ENCODE measurements at places on chromosomes 6 and 20. TPM values are rescaled to one million over a fixed set of nuclear protein-coding genes. Genes with fewer than 3 reads are reported as not detected.

The ZFP57 gene
- 3.2 TPM for total RNA-seq

The PXT1 gene
- not detected for total RNA-seq

The UNC93A gene
- not detected for total RNA-seq

The MRPL18 gene
- 46.2 TPM for total RNA-seq

The C4A gene
- 162 TPM for total RNA-seq

The TRAPPC3L gene
- total RNA-seq: not detected

- no peak for DNase-seq
- H3K27ac ChIP-seq: no peak overlapping the region
- H3K36me3 ChIP-seq: peaks cover 10% of the 10 kb centered on the region
- no peak overlapping the region for H3K4me3 ChIP-seq
- H3K4me1 ChIP-seq: peaks cover 7% of the 10 kb centered on the region
- H3K27me3 ChIP-seq: no peaks in the 10 kb centered on the region
Observed at GRCh38 chr20:34940081-34940481, 15.5 kb downstream of the GSS start.

- no peaks in the 10 kb centered on the region for H3K36me3 ChIP-seq
- H3K27ac ChIP-seq: no peak overlapping the region
- no peak overlapping the region for H3K4me3 ChIP-seq
- H3K4me1 ChIP-seq: peaks cover 79% of the 10 kb centered on the region
- H3K27me3 ChIP-seq: no peaks in the 10 kb centered on the region
Observed at GRCh38 chr6:108675226-108676200, 114.8 kb downstream of the FOXO3 start.

DNA sequence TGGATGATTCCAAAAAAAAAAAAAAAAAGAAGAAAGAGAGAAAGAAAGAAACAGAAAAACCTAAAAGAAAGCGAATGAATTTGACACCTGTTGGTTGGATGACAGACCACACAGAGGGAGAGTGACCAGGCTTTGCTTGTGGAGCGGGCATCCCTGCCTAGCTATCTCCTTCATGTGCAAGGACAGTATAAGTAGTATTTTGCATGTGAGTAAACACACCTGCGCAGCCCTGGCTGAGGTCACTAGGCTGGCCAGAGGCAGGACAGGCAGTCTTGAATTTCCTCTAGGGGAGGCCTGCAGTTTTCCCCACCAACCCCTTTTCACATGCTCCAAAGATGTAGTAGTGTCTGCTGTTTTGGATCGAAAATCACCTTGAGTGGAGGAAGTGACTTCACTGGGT, 126.4 kb downstream of the CCDC170 start:
- DNase-seq: no peak
- H3K27me3 ChIP-seq: no peaks in the 10 kb centered on the region
- no peaks in the 10 kb centered on the region for H3K36me3 ChIP-seq

DNA sequence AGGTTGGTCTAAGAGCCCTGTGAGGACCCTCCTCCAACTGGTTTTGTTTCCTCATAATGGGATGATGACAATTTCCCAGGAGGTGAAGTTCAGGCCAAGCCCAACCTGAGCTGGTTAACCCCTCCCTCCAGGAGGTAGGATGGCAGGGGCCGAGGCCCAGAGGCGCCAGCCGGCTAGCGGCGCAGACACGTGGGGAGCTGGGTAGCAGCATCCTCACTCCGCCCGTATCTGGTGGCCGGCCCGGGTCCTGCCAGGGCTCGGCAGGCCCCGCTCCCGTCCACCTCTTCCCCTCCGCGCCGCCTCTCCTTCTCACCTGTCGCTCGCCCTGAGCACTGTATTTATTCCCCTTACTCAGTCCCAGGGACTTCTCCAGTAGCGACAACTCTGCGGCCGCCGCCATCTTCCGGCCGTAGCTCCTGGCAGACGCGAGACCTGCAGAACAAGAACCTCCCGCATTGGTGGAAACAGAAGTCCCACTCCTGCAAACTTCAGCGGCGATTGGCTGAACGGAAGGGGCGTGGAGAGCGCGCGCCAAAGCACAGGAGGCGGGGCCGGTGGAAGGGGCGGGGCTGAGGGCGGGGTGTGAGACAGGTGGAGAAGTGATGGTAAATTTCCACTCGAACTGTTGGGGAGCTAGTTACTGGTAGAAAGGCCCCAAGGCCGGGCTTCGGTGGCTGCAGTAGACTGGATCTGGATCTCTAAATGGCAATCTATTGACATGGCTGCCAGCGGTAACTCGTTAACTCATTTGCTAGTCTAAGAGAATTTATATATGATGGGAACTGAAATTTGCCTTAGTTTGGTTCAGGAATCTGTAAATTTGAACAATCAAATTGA, at the start of gene EEF1E1:
Gene EEF1E1 (minus strand): TSS at position 427 of the 837 bp plus-strand sequence. CDS start 27 bp downstream, at position 400.
- H3K4me3 ChIP-seq: peak within 1 kb of the TSS; percentile 83
- peak within 1 kb of the TSS; percentile 28 for H3K27ac ChIP-seq
- peaks cover 3% of the 10 kb centered on the region for H3K4me1 ChIP-seq
- H3K36me3 ChIP-seq: no peaks in the 10 kb centered on the region

DNA sequence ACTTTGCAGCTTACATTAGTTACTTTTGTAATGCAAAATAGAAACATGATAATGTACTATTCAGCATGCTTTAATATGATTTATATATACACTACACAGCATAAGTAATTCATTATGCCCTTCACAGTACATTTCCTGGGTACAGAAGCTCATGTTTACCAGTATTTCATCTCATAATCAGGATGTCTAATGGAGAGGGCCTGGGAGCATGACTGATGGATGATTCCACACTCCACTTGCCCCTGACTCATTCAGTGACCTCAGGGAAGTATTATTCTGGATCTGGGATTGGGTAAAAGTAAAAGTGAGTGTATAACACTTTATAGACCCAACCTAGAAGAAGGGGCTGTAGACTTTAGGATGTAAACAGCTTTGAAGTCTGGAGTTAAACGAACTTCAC, 31.4 kb upstream of the BACH2 start:
- H3K27ac ChIP-seq: no peak overlapping the region
- no peak for DNase-seq
- no peaks in the 10 kb centered on the region for H3K36me3 ChIP-seq

DNA sequence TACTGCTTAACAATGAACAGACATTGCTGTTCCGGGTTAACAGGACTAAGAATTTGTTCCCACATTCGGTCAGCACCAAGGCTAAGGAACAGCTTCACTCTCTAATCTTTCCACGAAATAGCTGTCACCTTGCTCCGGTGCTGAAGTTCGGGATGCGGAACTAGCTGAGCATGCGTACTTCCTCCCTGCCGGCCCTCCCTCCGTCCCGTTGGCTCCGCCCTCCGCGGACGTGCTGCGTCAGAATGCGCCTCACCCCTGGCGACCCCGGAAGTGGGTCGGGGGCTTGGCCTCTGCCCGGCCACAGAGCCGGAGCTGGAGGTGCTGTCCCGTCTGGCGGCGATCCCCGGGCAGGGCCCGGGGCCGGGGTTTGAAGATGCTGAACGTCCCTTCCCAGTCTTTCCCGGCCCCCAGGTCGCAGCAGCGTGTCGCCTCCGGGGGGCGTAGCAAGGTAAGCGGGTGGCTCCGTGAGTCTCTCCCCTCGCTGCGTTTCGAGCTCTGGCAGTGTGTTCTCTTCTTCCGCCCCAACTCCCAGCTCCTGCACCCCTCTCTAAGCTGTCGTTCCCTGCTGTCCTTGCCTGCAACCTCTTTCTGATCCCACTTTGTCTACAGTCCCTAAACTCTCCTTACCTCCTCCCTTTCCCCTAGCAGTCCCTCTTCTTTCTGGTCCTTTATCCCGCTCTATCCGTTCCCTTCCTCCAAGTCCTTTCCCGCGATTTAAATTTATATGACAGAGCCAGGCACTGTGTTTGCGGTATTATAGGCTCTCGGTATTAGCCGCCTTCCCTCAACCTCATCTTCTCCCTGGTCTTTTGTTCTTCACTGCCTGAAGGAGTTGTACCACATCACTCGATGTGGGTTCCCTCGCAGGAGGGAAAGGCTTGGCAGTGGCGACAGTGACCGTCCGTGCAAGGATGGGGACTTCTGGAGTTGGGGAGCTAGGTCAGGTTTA, at the start of gene CYB5R4:
Gene CYB5R4 (plus strand): TSS at position 280 of the 949 bp plus-strand sequence. CDS start 94 bp downstream, at position 374.
- H3K27me3 ChIP-seq: no peaks in the 10 kb centered on the region
- peaks cover 9% of the 10 kb centered on the region for H3K4me1 ChIP-seq
- H3K27ac ChIP-seq: peak within 1 kb of the TSS; percentile 81
- H3K36me3 ChIP-seq: no peaks in the 10 kb centered on the region
- peak; percentile 85 for DNase-seq
- peak within 1 kb of the TSS; percentile 89 for H3K4me3 ChIP-seq

DNA sequence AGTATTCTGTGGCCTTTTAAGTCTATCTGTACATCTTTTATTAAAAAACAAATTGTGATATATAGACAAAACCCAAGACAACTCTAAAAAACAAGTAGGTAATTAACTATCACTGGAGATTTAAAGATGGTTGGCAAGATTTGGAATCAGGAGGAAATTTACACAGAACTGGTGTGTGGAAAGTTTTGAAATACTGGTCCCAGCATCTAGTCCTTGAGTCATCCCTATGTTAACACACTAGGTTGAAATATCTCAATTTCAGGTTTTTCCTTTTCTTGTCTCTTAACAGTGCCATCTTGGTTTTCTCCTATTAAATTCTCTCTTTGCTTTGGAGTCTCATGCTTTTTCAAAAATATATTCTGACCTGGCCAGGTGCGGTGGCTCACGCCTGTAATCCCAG, 27.5 kb downstream of the SASH1 start:
- H3K4me3 ChIP-seq: no peak overlapping the region
- H3K4me1 ChIP-seq: peaks cover 43% of the 10 kb centered on the region
- no peaks in the 10 kb centered on the region for H3K36me3 ChIP-seq
- no peaks in the 10 kb centered on the region for H3K27me3 ChIP-seq
- no peak overlapping the region for H3K27ac ChIP-seq

DNA sequence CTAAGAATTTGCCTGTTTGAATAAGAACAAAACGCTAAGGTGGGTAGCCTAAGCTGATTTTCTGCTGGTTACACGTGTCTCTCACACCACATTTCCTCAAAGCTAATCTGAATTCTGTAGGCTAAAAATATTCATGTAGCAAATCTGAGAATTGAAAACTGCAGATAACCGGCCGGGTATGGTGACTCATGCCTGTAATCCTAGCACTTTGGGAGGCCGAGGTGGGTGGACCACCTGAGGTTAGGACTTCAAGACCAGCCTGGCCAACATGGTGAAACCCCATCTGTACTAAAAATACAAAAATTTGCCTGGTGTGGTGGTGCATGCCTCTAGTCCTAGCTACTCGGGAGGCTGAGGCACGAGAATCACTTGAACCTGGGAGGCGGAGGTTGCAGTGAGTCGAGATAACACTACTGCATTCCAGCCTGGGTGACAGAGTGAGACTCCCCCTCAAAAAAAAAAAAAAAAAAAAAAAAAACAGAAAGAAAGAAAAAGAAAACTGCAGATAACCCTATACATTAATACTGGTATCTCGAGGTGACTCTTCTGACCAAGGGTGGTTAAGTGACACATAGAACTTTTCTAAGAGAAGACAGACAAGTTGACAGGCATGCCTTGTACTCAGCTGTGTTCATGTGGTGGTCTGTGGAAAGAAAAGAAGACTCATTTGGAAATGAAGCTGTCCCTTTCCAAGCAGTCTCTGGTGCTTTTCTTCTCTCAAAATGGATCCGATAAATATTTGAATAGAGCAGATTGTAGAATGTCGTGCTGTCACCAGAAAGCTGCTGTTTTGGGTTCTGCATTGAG, 24.7 kb upstream of the ASXL1 start:
- no peak overlapping the region for H3K4me3 ChIP-seq
- no peak for DNase-seq
- H3K27ac ChIP-seq: no peak overlapping the region
- H3K36me3 ChIP-seq: peaks cover 7% of the 10 kb centered on the region
- no peaks in the 10 kb centered on the region for H3K27me3 ChIP-seq
- peaks cover under 1% of the 10 kb centered on the region for H3K4me1 ChIP-seq

- H3K27me3 ChIP-seq: no peaks in the 10 kb centered on the region
- DNase-seq: no peak
- H3K36me3 ChIP-seq: no peaks in the 10 kb centered on the region
- no peak overlapping the region for H3K4me3 ChIP-seq
- H3K27ac ChIP-seq: no peak overlapping the region
Observed at GRCh38 chr20:57387463-57387862, 3.7 kb upstream of the RBM38 start.

- H3K36me3 ChIP-seq: no peaks in the 10 kb centered on the region
- DNase-seq: no peak
- H3K4me3 ChIP-seq: no peak overlapping the region
- peak overlapping the region; percentile 72 for H3K27ac ChIP-seq
- peaks cover 88% of the 10 kb centered on the region for H3K4me1 ChIP-seq
Observed at GRCh38 chr6:143401636-143402370, 48.7 kb downstream of the ADAT2 start.

DNA sequence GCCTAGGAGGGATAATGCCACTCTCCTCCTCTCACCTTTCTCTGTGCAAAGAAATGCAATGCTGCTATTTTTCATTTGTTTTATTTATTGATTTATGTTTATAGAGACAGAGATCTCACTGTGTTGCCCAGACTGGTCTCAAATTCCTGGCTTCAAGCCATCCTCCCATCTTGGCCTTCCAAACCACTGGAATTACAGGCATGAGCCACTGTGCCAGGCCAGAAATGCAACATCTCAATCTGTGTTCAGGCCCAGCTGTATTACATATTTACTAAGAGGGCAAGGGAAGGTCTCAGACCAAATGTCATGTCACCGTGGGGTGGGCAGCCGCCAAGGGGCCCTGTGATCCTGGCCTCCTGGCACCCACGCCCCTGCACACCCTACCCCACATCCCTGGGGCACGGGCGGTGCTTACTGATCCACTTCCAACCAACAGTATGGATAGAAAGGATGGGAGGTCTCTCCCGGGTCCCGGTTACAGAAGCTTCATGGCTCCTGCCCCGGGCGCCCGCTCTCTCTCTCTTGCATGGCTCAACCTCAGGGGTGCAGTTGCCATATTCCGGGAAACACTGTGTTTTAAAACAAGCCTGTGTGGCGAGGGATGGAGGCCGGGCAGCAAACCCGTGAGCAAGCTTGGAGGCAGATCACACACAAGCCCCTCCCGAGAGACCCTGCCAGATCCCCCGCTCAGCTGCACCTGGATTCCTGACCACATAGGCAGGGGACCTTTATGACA, 111.8 kb downstream of the AGPAT4 start:
- no peak overlapping the region for H3K27ac ChIP-seq
- H3K4me3 ChIP-seq: no peak overlapping the region
- DNase-seq: no peak
- peaks cover 9% of the 10 kb centered on the region for H3K36me3 ChIP-seq

- no peaks in the 10 kb centered on the region for H3K36me3 ChIP-seq
- no peak for DNase-seq
- H3K4me3 ChIP-seq: no peak overlapping the region
- H3K27me3 ChIP-seq: no peaks in the 10 kb centered on the region
- no peak overlapping the region for H3K27ac ChIP-seq
Observed at GRCh38 chr6:160952633-160953281, 38.8 kb upstream of the MAP3K4 start.

DNA sequence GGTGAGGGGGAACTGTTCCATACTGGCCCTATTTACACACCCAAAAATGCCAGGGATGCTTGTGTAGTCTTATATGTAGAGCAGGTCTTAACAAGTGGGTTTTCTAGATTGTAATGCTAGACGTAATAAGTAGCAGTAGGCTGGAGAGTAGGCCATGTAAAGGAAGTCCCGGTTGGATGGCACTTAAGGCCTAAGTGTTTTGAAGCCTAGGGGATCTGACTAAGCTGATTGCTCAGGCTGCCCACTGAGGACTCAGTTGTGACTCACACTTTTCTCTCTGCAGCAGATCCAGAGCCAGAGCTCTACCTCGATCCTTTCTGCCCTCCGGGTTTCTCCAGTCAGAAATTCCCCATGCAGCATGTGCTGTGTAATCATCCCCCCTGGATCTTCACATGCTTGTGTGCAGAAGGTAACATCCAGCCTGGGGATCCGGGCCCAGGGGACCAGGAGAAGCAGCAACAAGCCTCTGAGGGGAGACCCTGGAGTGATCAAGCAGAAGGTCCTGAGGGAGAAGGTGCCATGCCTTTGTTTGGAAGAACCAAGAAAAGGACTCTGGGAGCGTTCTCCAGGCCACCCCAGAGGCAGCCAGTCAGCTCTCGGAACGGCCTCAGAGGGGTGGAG, 26.6 kb downstream of the ZNF133 start:
- H3K27ac ChIP-seq: no peak overlapping the region
- H3K36me3 ChIP-seq: peaks cover 27% of the 10 kb centered on the region
- no peak for DNase-seq
- no peaks in the 10 kb centered on the region for H3K4me1 ChIP-seq
- no peak overlapping the region for H3K4me3 ChIP-seq
